ENCODE measurements at places on chromosomes 7 and 10.

GRCh38 chr10:37952043-37952755 lies 24.2 kb downstream of the ZNF25 start:
- DNase-seq = no peak

DNA sequence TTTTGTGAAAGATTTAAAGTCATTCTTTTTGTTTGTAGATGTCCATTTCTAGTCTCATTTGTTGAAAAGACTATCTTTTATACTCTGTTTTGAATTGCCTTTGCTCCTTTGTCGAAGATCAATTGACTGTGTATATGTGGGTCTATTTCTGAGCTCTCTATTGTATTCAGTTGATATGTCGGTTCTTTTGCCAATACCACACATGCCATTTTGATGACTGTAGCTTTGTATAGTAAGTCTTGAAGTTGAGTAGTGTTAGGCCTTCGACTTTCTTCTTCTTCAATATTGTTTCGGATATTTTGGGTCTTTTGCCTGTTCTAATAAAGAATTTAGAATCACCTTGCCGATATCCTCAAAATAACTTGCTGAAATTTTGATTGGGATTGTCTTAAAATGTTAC lies 104.5 kb downstream of the CCSER2 start:
- no peak for DNase-seq

GRCh38 chr7:28329661-28330363 lies 82.5 kb upstream of the CREB5 start:
- no peak for DNase-seq

DNA sequence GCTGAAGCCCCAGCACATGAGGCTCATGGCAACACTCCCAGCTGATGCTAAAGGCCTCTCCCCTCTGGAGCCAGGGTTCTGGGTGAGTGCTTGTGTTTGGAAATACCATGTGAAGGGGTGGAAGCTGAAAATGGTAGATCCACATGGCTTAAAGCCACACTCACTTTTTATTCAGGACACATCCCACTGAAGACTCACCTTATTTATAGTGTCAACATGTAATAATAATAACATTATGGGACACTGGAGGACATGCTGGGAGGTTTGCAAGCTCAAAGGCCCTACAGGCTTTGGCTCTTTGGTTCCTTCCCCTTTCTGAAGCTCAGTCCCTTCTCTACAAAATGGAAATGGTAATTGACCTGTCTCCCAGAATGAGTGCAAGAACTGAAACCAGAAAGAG lies 318.0 kb downstream of the GRID1 start:
- no peak for DNase-seq

- no peak for DNase-seq
These were observed 341 bp downstream of the GOT1 start for GRCh38 chr10:99430116-99430450.

DNA sequence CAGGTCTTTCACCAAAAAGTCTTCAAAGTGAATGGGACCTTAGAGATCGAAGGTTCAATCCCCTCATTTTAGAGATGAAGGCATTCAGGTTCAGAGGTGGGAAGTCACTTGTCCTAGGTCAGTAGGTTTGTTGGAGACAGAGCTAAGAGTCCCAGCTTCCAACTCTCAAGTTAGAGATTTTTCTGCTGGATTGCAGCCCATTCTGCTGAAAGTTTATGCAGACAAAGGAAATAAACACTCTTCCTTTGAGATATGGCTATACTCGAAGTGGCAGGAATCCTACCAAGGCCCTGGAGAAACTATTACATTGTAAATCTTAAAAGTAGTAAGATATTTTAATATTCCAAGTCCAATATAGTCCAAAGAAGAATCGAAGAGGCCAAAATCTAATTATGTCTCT lies 64.4 kb downstream of the LYZL1 start:
- DNase-seq = no peak

GRCh38 chr10:124353091-124353815 lies 65.5 kb downstream of the OAT start:
- DNase-seq = no peak

DNA sequence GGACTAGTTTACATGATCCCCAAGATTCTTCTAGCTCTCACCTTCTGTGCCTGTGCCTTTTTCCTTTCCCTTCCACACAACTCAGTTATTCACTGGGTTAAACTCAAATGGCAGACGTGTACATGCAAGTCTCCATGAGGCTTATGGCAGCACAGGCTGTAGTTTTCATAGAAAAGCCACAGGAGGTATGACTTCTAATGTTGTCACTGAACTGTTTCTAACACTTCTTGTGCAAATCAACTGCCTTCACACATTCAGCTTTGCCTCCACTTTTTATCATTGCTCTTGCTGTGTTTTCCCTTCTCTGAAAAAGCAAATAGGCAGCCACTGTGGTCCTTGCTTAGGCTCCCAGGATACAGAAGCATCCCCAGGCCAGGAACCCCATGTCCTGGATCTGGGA lies 5.3 kb upstream of the GIMAP5 start:
- no peak for DNase-seq

DNA sequence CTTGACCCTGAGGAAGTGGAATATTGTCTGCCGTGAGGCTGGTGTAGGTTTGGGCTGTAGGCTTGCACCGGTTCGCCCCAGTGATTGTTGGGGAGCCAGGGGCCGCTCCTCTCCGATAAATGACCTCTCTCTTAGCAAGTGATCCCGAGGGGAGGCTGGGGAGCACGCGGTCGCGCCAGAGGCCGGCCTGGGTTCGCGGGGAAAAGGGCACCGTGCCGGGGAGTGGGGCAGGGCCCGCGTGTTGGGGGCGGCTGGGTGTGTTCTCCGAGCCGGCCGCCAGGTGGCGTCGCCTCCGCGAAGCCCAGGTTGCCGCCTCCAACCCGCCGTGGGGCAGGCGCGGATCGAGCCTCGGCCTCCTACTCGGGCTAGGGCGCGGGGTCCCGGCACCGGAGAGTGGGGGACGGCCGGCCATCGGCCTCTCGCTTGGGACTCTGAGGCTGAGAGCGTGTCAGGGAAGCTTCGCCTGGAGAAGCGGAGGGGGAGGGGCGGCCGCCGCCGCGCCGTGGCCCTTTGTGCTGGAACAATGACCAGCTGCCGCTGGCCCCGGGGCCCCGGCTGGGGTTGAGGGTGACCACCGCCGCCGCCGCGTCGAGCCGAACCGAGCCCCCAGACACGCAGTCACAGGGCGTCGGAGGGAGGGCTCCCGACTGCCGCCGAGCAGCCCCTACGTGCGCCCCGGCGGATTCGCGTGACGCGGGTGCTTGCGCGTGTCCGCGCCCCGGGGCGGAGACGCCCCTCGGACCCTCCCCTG lies 442 bp upstream of the LZTS2 start:
- DNase-seq = no peak

- DNase-seq = no peak
These were observed 271.2 kb downstream of the MAGI2 start for GRCh38 chr7:79182283-79182682.

DNA sequence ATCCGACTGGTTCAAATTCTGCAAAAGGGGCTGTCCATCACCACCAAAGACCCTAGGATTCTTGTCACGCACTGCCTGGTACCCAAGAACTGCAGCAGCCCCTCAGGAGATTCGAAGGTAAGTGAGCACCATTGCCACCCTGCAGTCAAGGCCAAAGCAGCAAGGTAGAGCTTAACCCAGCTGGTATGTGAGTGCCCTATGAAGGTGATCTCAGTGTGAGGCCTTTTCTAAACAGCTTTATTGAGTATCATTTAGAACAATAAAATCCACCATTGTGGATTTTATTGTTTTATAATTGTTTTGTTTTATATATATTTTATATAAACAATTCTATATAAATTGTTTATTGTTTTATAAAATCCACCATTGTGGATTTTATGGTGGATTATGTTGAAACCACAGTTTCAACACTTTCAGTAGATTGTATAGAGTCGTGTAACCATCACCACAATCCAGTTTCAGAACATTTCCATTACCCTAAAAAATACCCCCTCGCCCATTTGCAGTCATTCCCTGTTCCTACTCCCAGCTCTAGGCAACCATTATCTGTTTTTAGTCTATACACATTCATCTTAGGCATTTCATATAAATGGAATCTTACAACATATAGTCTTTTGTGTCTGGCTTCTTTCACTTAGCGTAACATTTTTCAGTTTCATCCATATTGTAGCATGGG lies 20.1 kb upstream of the CALU start:
- DNase-seq = no peak

- DNase-seq = no peak
These were observed 297.5 kb upstream of the ZMIZ1 start for GRCh38 chr10:78771260-78771659.

DNA sequence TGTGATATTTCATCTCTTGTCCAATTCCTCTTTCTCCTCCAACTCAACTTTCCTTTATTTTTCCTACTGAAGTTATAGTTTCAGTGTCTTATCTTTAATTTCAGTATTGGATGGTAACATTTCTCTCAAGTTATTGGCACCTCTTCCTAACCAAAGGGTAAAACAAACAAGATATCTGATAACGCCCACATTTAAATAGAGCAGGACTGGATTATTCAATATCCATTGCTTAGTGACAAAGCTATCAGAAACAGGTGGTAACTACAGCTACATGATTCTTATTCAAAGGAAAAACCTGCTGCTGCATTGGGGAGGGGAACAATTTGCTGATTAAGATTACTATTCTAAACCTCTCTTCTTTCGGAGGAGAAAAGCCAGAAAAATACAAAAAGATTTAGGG lies 87.8 kb downstream of the TAF3 start:
- no peak for DNase-seq

DNA sequence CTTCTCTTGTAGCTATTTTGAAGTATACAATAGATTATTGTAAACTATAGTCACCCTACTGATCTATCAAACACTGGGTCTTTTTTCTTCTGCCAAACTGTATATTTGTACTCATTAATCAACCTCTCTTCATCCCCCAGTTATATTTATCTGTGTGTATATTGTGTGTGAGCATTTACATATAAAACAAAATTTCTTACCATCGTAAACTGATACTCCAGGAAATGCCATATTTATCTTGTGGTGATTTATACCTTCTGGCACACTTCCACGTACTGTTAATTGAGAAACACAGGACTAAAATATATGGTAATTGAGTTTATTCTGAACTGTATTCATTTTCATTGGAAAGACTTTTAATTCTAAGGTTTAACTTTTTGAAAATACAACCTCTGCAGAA lies 18.9 kb downstream of the ANLN start:
- DNase-seq = no peak

GRCh38 chr7:32952876-32953275 lies 4.4 kb upstream of the FKBP9 start:
- no peak for DNase-seq

- no peak for DNase-seq
These were observed 117.4 kb downstream of the CABCOCO1 start for GRCh38 chr10:61779950-61780659.

GRCh38 chr10:102412293-102412692 lies 6.3 kb downstream of the PSD start:
- DNase-seq = no peak

DNA sequence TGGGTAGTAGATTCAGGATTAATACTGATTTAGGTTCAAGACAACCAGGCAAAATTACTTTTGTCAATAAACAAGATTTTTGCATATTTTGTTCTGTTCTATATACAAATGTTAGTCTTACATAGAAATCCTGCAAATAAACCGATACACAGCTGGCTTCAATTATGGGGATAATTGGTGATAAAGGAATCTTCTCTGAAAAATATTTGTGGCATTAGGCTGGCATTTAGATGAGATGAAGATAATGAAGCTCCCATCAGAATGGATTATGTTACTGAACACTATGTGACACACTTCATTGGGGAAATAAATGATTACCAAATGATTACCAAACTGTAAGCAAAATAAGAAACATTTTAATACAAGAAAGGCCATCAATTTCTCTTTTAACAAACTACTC lies 65.8 kb downstream of the NT5C2 start:
- no peak for DNase-seq

All from SIG-M5 (cell line).